ENCODE measurements at places on chromosomes 5 and 9. TPM values are rescaled to one million over a fixed set of nuclear protein-coding genes. Genes with fewer than 3 reads are reported as not detected.

The TLE4 gene
- total RNA-seq, result 59.5 TPM

The PRUNE2 gene
- 22.9 TPM for total RNA-seq

The SV2C gene
- 1.5 TPM for total RNA-seq

The NFIB gene
- total RNA-seq, result 139 TPM

The CDK9 gene
- total RNA-seq, result 40.1 TPM

The BARHL1 gene
- not detected for total RNA-seq

The PLK2 gene
- total RNA-seq, result 621 TPM

The PTGDS gene
- total RNA-seq, result 103 TPM

The GABBR2 gene
- total RNA-seq, result 47.2 TPM

The PCDHB4 gene
- total RNA-seq, result 5.2 TPM

The GRM6 gene
- under 0.01 TPM for total RNA-seq

The MAMDC2 gene
- total RNA-seq, result 2.5 TPM
